ENCODE measurements at places on chromosomes 2 and 18. TPM values are rescaled to one million over a fixed set of nuclear protein-coding genes. Genes with fewer than 3 reads are reported as not detected.

The THAP4 gene
- total RNA-seq: 45.0 TPM

The BCL11A gene
- total RNA-seq: 0.27 TPM

The ZAP70 gene
- under 0.01 TPM for total RNA-seq

The MAPRE2 gene
- total RNA-seq: 150 TPM

The NPHP1 gene
- 6.1 TPM for total RNA-seq

The GAREM1 gene
- 1.9 TPM for total RNA-seq

The CMPK2 gene
- 1.1 TPM for total RNA-seq

The SLC9A2 gene
- total RNA-seq: under 0.01 TPM

The NT5C1B gene
- total RNA-seq: not detected

The ITGB1BP1 gene
- 58.1 TPM for total RNA-seq
